ENCODE measurements at places on chromosomes 13 and 19.

DNA sequence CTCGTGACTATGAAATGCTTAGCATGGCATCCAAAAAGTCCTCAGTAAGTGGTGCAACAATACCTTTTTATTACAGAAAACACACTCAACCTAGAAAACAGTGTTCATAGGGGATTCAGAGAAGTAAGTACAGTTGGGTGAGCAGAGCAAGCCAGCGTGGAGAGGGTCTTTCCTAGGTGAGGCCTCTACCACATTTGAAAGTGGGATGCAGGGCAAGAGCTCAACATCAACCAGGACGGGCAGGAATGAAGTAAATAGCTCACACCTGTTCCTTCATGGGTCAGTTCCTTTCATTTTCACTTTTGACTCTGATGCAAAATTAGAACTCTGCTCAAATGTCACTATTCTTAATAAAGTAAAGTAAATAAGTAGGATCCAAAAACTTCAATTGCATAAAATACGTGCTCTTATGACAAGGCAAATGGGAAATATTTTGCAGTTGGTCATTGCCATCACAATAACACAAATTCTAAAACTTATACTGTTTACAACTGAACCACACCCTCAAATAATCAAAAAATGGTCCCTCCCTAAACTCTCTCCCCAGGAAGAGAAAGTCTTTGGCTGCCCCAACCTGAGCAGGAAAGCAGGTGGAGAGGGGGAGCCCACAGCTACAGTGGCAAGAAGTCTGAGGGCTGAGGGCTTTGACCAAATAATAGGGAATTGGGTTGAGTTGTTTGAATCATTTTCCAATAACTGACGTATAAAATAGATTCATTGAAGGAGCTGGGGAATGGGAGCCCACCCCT is 20.2 kb downstream of the CHAMP1 start:
- no peak for DNase-seq

GRCh38 chr13:92613921-92614320 is 612.7 kb upstream of the GPC6 start:
- DNase-seq = no peak

GRCh38 chr19:33535226-33535625 is 13.6 kb upstream of the PEPD start:
- no peak for DNase-seq

- DNase-seq = no peak
Observed at GRCh38 chr13:41751734-41752445, 209.0 kb downstream of the VWA8 start.

- no peak for DNase-seq
Observed at GRCh38 chr19:2594319-2594718, 108.2 kb downstream of the GNG7 start.

All from HAP-1 (cell line).